ENCODE measurements at places on chromosomes 11 and 22.

DNA sequence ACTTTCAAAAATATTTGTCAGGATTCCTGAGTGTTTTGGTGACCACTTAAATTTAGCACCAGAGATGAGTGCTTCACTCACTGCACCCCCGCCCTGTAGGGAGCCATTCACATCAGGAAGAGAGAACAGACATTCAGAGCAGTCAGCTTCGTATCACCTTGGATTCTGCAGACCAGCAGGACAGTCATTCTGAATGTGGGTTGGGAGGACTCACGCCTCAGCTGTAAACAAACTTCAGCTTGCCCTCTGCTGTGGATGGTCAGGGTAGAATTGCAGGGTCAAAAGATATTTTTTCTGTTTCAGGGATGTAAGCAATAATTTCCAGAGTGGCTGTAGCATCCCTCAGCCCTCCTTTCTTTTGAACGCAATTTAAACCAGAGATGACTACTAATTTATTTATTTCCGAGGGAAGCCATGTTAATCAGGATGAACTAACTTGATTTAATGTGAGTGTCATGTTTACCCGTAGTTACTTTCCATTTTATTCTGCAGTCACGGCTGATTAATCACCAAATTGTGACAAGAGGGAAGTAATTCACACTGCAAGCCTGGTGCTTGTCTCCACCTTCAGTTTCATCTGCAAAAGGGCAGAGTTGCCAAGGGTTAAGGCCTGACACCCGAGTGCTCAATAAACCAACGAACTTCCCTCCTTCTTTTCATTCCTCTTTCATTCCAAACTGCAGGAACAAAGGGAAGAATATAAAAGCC is 174.2 kb upstream of the DDI1 start:
- no peak for DNase-seq

DNA sequence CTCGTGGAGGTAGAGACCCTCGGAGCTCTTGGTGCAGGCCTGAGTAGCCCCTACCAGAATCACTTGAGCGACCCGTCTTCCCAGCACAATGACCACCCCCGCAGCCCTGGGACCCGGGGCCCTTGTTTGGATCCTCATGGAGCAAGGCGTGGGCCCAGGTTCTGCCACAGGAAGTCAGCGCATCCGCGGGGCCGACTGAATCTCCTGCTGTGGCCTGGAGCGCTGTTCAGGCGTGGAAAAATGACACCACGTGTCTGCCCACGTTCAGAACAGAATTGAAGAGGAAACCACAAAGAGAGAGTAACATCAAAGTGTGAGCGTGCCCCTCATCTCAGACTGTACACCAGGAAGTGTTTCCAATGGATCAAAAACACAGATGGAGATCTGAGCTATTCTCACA is 1479.2 kb downstream of the TBC1D22A start:
- no peak for DNase-seq

DNA sequence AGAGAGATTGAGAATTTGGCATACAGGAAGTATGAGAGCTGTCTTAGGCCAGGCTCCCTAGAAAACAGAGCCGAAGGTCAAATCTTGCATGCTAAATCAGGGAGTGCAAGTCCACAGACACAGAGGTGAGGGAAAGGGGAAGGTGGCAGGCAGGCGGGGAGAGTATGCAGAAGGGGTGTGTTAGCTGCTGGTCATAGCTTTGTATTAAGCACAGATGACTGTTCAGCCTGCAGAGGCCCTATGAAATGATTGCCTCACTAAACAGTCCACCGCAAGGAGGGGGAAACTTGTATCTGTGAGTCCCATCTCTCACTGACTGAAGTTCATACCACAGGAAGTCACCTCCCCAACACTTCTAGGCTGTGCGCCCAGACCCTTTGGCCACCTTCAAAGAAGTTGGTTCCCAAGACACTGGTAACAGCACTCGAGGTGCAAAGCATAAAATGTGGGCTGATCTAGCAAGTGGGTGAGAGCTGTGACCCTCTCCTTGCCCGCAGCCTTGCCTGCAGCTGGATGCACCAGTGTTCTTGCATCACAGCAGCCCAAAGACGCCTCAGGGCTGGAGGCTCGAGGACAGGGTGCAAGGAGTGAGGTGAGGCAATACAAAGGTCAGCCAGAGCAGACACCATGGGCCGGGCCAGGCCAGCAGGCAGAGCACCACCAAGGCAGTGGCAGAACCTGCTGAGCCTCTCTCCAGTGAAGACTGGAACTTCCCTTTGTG is 115.3 kb upstream of the TBCEL start:
- no peak for DNase-seq

DNA sequence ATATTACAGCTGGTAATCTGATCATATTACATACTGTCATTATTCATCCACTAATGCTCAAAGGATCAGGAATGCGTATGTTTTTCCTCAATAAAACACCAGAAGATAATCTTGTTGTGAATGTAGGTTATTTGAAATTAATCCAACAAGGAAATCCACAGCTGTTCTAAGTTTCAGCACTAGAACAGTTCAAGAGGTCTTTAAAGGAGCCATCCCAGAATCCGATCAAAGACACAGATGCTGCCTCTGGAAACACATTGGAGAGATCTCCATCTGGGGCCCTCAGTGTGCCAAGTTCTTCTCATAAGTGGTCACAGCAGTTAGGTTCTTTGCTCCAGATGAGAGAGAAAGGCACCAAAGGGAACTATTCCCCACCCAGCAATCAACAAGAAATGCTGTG is 1955.1 kb upstream of the RAG2 start:
- peak; percentile 33 for DNase-seq

DNA sequence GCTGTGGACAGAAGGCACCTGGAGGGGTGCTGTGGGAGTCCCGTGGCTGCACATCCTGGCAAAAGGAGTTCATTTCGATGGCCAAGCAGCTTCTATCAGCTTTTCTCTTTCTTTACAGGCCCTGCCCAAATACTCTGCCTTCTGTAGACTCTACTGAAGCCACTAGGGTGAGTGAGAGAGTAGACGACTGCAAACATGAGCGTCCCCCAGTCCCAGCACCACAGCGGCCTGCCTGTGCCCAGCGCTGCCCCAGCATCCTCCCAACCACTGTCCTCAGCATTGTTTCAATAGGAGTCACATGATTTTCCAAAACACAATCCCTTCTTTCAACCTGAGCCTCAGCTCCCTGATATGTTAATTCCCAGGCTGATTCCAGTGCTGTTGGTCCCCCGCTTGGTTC is 110.0 kb downstream of the KIRREL3 start:
- no peak for DNase-seq

DNA sequence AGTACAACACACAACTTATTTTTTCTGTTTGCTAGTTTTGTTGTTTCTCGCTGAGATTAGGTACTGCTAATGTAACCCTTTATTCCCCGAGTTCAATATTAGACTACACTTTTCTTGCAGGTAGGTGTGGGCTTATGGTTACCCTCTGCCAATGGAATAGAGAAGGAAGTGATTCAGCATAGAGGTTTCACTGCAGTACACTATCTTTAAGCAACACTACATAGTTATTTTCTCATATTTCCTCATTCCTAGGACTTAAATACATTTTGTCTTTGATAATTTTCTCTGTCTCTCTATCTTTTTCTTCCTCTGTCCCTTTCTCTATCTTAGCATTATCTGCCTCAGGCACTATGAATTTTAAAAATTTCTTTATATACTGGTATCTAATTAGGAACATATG is 791.0 kb downstream of the FAM181B start:
- no peak for DNase-seq

- peak; percentile 91 for DNase-seq
These were observed 749 bp upstream of the BEST1 start for GRCh38 chr11:61949169-61950034.

DNA sequence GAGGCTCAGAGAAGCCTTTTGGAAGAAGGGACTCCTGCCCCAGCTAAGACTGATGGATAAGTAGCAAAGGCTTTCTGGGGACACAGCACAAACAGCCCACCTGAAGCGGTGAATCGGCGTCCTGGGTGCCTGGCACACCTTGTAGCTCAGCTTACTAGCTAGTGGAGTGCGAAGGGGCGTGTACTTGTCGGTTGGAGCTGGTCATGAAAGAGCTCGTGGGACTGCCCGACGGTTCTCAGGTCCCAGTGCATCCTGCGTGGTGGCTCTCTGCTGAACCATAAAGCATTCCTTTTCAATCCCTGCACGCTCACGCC is 690 bp upstream of the UVRAG start:
- no peak for DNase-seq

- DNase-seq: peak; percentile 56
These were observed 5.8 kb downstream of the PIWIL3 start for GRCh38 chr22:24768537-24769374.

- no peak for DNase-seq
These were observed 12.6 kb downstream of the IL10RA start for GRCh38 chr11:117998664-117999353.

GRCh38 chr22:24156141-24156912 is 25.0 kb upstream of the SUSD2 start:
- peak; percentile 48 for DNase-seq

Measured in astrocyte of the spinal cord (primary cell).